Dermis blood vessel endothelial cell (primary cell): ENCODE measurements at places on chromosomes 1 and 21. TPM values are rescaled to one million over a fixed set of nuclear protein-coding genes. Genes with fewer than 3 reads are reported as not detected.

LAMB3 gene
- 1.5 and 1.9 TPM in 2 replicates for total RNA-seq

DNA sequence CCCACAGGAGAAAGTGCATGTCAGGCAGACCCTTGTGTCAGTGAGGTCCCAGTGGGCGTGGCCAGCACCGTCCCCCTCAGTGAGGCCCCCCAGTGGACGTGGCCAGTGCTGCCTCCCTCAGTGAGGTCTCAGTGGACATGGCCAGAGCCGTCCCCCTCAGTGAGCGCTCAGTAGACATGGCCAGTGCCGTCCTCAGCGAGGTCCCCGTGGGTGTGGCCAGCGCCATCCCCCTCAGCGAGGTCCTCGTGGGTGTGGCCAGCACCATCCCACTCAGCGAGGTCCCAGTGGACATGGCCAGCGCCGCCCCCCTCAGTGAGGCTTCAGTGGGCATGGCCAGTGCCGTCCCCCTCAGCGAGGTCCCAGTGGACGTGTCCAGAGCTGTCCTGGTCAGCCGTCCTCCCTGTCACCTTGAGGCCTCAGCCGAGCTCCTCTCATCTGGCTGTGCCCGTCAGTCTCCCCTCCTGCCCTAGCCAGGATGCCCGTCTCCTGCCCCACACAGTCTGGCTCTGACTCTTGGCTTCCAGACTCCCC lies 35.5 kb downstream of the PDE9A start:
- DNase-seq = no peak

DNA sequence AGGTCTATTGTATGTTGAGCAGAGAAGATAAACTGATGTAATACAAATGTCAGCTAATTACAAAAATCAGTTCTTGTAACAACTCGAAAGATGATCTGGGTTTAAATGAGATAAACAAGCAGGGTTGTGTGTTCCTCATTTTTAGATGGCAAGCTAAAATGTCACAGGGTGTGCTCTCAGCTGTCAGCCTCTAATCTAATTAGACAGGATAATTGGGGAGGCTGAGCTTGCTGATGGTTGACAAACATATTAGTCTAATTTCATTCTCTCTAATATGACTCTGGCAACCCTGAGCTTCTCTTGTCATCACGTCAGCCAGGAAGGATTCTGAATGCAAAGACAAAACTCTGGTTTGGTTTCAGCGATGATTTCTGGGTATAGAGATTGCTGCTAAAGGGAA lies 335.3 kb upstream of the KAZN start:
- no peak for DNase-seq

DNA sequence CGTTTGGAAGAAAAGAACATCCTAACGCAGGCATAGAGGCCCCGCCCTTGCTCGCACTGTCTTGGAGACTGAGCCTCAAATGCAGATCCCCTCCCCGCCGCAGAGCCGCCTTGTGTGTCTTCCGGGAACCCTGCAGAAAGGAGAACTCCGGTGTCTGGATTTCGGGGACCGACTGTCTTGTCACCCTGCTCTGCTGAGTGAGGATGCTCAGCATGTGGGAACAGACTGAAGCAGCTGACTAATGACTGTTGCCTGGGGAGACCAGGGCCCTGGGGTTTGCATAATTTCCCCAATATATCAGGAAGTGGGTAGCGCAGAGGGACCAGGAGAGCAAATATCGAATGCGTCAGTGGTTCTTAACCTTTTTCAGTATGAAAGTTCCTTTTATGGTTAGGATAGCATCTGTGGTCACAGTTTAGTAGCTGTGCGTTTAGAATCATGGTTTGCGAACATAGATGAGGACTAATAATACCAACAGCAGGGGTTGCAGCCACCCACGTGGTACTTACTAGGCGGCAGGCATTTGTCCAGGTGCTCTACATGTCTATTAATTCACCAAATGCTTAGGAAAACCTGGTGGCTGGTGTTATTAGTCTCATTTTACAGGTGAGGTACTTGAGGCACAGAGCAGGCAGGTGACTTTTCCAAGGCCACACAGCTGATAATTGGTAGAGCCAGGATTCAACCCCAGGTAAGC lies 14.3 kb downstream of the GPR137B start:
- no peak for DNase-seq

FCRL3 gene
- total RNA-seq = not detected in 2 replicates
